T-helper 17 cell (primary cell): ENCODE measurements at places on chromosomes 3 and 15.
A peak's percentile ranks its signal among the peaks of the same experiment; 100 is the strongest.

DNA sequence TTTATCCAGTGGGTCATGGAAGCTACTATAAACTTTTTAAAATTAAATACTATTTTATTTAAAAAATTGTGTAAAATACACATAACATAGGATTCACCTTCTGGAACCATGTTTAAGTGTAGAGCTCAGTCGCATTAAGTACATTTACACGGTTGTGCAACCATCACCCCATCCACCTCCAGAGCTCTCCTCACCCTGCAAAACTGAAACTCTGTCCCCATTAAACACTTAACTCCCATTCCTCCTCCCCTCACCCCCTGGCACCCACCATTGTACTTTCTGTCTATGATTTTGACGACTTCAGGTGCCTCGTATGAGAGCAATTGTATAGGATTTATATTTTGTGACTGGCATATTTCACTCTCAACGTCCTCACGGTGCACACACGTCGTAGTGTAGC, 70.7 kb downstream of the APBA2 start:
- no peak for DNase-seq

GRCh38 chr3:106508331-106508893, 639.6 kb upstream of the CBLB start:
- no peak for DNase-seq

- no peak for DNase-seq
Observed at GRCh38 chr15:46856839-46857502, 860.3 kb upstream of the SEMA6D start.

DNA sequence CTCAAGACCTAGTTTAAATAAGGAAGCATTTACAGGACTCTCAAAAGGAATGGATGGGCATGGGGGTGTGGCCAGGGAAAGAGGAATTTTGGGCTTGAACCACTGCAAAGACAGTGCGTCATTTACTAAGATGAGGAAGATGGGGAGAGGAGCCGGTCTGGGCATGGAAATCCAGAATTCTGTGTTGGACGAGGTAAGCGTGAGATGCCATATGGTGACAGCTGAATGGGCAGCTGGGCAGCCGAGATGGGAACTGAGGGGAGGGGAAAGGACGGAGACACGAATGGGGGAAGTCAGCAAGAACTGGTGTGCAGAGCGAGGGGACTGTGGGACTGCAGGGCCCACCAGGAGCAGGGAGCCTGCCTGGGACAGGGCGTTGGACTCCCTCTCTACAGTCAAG, 24.2 kb downstream of the TMEM44 start:
- DNase-seq, result no peak

- DNase-seq, result no peak
Observed at GRCh38 chr15:64232400-64232799, 69.6 kb upstream of the PPIB start.

DNA sequence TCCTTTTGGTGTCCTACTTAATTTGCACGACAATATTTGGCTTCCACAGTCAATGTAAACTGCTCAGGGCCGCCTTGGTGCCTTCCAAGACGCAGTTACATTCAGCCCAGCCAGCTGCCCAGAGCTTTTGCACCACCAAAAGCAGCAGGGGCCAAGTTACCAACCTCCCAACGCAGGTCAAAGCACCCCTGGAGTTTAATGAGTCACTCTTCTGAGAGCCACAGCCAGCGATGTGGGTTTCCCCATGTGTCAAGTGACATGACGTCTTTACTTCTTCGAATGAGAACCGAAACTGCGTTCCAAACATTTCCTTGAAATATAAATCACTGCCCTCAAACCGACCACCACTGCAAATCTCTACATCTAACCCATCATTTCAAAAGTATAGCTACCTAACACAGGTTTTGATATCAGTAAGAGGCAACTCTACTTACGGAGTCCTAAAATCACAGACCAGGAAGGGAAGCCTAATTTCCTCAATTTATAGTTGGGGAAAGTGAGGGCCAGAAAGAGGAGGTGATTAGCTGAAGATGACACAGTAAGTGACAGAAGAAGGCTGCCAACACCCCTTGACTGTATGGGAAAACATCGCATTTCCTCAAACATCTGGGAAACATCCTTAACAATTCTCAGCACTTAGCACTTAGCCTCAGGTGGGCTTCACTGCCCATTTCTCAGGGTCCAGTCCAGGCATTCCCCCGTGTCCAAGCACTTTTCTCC, 24.5 kb downstream of the MB21D2 start:
- peak; percentile 69 for DNase-seq

DNA sequence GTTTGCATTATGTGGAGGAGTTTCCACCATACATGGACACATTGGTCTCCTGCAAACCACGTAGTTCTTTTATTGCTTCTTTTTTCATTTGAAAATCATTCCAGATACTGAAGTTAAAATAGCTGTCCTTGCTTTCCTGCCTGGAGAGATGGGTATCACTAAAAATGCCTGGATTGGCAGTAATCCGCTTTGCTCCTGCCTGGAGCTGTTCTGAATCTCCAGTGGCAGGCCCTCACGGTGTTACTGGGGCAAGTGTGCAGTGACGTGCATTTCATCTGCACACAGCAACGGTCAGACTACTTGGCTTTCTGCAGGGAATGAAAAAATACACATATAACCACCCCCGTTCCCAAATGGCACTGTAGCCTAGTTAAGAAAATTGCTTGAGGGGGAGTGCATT, 272.9 kb downstream of the IL5RA start:
- no peak for DNase-seq

DNA sequence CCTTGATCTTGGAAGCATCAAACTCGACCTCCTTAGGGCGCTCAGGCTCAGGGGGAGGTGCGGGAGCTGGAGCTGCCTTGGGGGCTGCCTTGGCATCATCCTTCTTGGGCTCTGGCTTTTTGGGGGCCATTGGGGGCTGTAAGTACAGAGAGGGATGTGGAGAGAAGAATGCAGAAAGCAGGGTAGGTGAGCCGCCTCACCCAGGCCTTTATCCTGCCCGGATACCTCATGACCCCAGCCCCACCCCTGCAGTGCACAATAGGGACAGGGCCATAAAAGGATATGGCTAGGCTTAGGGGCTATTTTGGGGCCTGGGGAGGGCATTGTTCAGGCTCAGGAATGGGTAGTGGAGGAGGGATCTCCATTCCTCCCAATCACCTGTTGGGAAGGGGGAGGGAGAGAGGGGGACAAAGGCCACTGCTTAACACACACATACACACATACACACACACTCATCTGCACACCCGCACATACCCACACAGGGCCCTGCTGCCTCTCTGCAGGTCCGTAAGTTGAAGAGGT, at the start of gene MYL3:
MYL3 (minus strand) TSS at position 184 of the 522 bp plus-strand sequence; CDS start at position 130, 54 bp downstream.
- DNase-seq, result peak; percentile 7

DNA sequence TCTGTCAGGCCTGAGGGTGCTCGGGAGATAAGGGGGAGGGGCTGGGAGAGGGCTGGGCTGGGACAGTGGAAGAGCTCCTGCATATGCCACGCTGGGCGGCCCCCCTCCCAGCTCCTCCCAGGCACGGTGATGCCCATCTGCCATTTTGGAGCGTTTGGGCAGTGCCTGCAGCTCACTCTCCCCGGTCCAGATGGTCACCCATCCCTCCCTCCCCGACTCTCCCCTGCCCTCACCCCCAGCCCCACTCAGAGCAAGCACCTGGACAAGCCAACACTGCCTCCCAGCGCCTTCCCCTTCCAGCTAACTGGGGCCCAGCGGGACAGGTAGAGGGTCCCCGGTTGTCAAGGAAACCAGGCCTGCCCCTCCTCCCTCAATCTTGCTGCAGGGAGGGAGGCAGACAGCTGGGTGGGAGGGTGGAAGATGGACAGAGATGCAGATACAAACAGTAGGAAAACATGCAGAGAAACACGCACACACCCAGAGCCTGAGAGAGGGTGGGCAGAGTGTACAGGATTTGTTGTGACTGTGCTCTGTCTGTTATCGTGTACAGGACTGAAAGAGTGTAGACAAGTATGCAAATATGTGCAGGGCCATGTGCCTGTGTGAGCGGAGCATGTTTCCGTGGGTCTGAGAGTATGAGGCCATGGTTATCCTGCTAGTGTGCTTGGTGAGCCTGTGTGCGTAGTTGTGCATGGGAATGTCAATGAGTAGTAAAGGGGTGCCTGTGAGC, 17.5 kb upstream of the CORO2B start:
- no peak for DNase-seq

DNA sequence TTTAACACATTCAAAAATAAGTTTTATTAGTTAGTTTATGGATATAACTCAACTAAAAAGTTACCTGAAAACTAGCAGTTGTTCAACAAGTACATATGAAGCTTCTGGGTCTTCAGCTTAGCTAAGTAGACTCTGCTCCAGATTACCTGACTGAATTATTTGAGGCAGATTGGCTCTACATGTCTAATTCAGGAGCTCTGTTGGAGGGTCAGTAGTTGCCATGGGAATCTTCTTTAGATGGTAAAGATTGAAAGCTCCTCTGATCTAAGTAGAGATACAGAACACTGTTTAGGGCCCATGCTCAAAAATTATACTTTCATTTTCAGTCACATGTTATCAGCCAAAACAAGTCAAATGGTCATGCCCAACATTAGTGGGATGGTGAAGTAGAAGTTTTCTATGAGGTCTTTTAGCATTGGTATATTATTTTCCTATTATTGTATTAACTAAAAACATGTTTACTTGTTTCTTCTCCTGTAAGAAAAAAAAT, 1476.9 kb downstream of the OTOL1 start:
- DNase-seq, result no peak

- DNase-seq, result no peak
Observed at GRCh38 chr15:90845201-90845949, 23.0 kb upstream of the FURIN start.

DNA sequence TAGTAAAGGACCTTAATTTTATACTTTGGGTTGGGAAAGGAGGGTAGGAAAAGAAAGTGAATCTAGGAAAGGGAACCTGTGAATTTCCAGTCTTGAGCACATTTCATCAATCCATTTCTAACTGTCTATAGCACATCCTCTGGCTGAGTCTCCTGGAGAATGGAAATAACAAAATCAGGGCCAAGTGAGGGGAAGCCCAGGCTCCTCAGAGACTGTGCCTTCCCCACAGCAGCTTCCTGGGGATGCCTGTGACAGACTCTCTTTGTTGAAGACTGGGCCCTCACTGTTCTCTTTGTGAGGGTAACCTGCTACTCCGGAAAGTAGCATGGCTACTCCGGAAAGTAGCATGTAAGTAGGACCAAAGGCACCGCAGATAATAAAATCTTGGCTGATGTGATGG, 22.6 kb upstream of the CSPG5 start:
- no peak for DNase-seq

DNA sequence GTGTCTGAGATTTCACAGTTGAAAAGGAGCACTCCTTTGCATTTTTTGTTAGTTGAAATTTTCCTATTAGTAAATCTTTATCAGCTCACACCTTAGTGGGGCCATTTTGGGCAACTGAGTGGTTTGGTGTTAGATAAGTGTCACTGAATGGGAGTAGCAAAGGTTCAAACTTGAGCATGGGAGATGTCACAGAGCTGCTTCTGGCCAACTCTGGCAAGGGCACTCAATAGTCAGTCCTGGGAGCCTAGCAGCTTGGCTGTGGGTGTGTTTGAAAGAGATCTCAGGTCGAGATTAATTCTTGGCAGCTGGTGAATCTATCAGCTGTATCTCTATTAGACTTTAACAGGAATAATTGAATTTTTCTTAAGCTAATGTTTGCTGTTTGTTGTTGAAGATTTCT, 579.3 kb downstream of the EDEM1 start:
- no peak for DNase-seq

DNA sequence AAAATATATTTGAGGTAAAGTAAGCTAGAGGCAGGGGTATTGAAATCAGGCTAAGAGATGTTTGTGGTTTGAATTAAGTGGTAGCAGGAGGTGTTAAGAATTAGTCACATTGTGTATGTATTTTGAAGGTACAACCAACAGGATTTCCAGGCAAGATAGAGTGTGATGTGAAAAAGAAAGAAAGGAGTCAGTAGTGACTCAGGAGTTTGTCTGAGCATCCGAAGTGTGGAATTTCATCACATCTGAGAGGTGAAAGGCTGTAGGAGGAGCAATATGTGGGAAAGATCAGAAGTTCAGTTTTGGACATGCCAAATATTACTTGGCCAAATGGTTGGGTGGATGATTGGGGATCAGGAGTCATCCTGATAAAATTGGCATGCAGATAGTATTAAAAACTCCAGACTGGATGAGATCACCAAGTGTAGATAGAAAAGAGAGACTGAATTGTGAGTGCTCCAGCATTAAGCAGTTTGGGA, 32.1 kb upstream of the EBLN2 start:
- no peak for DNase-seq

- no peak for DNase-seq
Observed at GRCh38 chr3:14345496-14346150, 56.8 kb upstream of the SLC6A6 start.

GRCh38 chr3:112498914-112499711, at the start of gene BTLA:
TSS of gene BTLA (minus strand) at chr3:112499472. CDS start at chr3:112499358, 114 bp downstream.
- no peak for DNase-seq

GRCh38 chr15:79180318-79180717, 89.7 kb upstream of the RASGRF1 start:
- DNase-seq, result no peak

GRCh38 chr3:190671658-190672057, 157.8 kb downstream of the IL1RAP start:
- DNase-seq, result no peak
